ENCODE measurements at places on chromosomes 6 and 20.

DNA sequence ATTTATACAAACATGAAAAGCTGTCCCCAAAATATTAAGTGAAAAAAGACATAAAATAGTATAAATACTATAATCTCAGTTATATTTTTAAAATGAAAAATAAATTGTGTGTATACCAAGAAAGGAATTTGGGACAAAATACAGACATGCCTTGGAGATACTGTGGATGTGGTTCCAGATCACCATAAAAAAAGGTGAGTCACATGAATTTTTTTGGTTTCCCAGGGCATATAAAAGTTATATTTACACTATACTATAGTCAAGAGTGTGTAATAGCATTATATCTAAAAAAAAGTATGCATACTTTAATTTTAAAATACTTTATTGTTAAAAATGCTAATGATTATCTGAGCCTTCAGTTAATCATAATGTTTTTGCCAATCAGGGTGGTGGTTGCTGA is 17.4 kb upstream of the SDHAF4 start:
- no peak for DNase-seq

DNA sequence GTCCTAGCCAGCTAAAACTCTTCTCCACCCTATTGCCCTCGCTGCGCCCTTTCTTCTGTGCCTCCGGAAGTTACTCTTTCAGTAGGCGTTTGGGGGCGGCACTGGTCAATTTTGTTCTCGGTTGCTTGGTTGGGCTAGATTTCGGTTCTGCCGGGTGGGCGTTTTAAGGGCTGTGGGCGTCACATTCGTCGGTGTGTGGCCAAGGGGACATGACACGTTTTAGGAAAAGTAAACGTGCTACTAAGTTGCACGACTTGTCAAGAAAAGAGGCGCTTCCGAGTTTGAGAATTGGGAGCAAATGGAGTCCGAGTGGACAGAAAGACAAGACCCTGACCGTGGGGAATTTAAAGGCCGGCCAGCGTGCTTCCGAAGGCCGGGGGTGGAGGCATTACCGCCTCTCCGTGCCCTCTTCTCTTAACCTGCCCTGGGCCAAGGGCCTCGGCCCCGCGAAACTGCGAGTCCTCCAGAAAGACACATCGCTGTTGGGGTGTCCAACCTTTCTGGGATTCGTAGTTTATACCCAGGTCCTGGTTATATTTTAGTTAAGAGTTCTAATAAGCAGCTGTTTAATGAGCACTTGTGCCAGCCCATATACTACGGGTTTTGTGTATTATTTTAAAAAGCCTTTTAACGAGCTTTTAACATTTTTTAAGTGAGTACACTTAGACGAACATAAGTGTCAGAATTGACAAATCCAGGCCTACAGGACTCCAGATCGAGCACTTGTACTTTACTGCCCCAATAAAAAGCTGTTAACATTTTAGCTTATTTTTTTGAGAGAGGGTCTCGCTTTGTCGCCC is 664 bp upstream of the BAG6 start:
- DNase-seq, result peak; percentile 91

- peak; percentile 75 for DNase-seq
These were observed 34.4 kb upstream of the ARHGAP18 start for GRCh38 chr6:129744201-129744879.

GRCh38 chr6:111941686-111942330 is 68.6 kb upstream of the FYN start:
- DNase-seq, result no peak

GRCh38 chr6:30394139-30394538 is 49.2 kb downstream of the RPP21 start:
- peak; percentile 9 for DNase-seq

DNA sequence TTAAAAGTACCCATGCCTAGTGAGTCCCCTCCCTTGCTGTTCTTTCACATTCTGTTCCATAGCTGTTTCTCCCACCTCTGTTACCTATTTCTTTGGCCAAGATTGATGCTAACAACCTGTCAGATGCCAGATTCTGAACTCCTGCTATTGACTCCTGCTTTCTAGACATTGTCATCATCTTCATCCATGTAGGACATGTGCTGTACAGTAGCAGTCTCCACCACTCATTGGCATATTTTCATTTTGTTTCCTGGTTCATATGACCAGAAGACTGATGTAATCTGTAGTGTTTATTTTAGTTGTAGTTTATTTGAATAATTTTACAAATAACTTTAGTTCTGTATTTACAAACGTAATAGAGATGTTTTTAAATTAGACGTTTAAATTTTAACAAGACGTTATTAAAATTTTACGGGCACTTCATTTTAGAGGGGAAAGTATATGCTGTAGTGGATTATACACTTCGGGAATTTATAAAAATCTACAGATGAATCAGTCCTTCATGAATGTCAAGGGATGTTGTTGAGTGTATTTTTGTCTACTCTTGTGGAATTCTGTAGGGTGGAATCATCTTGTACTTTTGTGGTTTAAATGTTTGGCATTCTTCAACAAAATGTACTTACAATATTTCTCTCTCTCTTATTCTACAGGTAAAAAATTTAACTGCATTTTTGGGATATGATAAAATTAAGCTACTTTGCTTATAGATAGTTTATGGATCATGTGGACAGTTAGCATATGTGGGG is 34.1 kb downstream of the TRMT11 start:
- no peak for DNase-seq

DNA sequence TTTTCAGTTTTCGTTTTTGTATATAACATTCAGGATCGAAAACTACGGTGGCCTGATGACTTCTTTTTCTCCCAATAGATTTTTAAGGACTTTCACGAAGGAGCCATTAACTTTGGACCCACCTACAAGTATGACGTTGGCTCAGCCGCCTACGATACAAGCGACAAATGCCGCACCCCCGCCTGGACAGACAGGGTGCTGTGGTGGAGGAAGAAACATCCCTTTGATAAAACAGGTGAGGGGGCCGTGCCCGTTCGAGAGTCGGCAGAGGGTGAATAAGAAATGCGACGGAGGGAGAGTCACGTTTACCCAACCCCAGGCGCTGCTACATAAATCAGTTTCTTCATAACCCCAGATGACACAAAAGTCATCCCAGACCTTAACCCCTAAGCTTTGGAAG is 91.5 kb downstream of the SERAC1 start:
- no peak for DNase-seq

DNA sequence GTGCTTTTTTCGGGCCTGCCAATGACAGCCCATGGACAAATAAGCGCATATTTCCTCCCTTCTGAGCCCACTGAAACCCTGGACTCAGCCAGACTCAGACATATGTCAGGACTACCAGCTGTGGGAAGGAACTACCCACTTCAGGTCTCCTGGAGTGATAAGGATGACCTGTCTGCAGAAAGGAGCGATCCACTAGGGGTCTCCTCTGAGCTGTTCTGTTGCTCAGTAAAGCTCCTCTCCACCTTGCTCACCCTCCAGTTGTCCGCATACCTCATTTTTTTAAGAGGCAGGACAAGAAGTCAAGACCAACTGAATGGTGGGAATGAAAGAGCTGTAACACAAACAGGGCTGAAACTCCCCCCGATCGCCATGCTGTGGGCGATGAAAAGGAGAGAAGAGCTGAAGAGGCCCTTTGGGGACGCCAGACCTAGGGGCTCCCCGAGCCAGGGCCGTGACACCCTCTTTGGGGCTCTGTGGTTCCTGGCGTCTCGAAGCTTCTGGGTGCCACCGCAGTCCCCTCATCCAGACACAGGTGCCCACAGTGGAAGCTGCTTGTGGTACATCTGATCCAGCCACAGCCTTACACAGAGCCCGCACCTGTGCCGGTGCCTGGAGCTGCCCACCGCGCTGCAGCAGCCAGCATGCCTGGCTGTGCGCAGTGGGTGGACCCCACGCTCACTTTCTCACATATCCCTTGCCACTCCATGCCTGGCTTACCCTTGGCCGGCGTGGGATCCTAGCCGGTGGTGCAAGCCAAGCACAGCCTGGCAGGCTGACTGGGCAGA is 68.8 kb downstream of the EYS start:
- no peak for DNase-seq

- DNase-seq, result no peak
These were observed 1.3 kb downstream of the ATRN start for GRCh38 chr20:3472105-3472504.

DNA sequence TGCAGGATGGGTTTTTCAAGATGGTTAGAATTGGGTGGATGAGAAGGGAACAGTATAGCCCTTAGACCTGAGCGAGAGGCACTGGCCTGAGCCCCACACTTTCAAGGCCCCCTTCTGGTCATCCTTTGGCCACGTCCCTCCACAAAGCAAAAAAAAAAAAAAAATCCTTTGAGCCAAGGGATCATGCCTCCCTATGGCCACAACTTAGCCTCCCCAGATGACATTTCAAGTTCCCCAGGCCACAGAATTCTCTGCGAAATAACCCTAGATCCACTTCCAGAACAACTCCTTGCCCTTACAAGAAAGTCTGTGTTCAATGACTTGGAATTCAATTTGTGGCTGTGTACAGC is 30.4 kb downstream of the ELOVL2 start:
- DNase-seq, result no peak

DNA sequence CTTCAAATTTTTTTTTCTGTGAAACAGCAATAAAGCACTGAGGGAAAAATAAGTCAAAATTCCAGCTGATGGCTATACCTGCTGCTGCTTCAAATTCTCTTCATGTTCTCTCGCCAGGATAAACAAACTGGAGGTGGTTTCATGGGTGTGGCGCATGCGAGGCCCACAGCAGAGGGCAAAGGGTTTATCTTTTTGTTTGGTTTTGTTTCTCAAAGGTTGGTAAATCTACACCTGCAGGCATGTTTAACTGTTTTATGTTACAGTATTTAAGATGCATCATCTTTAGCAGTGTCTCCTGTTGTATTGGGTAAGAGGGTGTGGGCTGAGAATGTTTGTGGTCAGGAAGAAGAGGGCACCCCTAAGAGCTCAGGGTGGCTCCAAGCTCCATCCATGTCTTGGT is 342.2 kb downstream of the CDH26 start:
- no peak for DNase-seq

DNA sequence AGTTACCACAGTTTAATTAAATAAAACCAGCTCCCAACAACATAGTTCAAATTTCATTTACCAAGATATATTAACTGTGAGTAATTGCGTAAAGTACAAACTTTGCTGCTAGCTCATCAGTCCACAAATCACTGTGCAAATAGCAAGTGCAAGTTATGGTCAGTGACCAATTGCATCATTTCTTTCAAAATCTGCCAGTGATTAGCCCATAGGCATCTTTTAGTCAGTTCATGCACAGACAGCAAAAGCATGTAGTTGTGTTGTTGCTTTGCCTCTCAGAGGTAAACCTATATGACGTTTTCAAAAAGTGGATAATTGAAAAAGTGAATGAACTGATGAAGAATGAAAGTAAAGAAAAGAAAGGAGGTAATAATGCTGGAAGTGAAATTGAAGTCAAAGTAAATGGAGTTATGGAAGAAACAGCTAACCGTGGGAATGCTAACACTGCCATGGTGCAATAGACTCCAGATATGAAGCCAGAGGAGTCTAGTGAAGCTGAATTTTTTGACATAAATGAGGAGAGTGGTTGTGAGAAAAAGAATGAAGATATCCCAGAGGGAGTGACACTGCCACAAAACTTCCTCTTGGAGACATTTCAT is 36.5 kb downstream of the ENPP1 start:
- peak; percentile 4 for DNase-seq

GRCh38 chr20:50845566-50846215 is 50.8 kb downstream of the BCAS4 start:
- DNase-seq, result no peak

DNA sequence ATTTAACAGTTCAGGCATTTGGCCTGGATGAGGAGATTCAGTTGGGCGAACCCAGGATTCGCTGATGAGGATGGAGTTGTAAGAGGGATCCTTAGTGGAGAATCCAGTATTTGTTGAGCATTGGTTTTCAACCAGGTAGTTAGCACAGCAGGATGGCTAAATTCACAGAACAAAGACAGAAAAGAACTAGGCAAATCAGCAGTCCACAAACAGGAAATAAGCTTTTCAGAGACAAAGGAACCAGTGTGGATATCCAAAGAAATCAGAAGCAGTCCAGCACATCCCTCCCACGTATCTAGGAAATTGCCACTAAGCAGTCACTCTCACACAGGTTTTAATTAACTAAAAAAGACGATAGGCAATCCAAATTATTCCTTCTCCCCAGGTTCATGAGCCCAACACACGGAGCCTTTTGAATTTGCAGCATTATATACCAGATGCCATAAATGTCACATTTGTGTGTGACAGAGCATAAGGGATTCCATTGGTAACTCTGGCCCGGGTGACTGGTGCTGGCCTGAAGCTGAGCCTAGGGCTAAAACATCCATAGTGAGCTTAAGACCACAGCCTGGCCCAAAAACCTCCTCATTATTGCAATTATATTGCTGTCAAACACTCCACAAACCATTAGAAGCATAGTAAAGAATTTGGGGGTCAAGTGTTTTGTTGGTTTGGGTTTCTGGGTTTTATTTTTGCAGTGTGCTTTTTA is 131.5 kb downstream of the SOBP start:
- no peak for DNase-seq

All from kidney tubule cell (primary cell).